T1000 (cell line): ENCODE measurements at places on chromosomes 7 and 10.

GRCh38 chr10:44343843-44344242, 41.1 kb downstream of the CXCL12 start:
- DNase-seq: no peak

- DNase-seq: no peak
Measured at GRCh38 chr7:47806701-47807103, 141.6 kb downstream of the PKD1L1 start.

- DNase-seq: no peak
Measured at GRCh38 chr7:12968836-12969422, 281.5 kb downstream of the ARL4A start.

DNA sequence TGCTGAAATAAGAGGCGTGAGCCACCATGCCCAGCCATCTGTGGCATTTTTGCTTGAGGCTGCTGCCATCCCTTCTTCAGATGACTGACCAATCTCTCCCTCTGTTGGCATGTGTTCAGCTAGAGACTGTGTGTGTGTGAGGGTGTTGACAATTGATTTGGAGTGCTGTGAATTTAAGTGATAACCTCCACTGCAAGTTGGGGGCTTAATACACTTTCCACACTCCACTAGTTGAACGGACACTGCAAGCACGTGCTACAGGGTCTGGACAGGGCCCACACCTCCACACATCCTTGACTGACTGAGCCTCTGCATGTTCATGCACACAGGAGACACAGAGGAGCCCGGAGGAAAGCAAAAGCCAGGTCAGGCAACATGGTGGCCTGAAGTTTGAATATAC, 51.3 kb downstream of the BRAF start:
- DNase-seq: no peak

DNA sequence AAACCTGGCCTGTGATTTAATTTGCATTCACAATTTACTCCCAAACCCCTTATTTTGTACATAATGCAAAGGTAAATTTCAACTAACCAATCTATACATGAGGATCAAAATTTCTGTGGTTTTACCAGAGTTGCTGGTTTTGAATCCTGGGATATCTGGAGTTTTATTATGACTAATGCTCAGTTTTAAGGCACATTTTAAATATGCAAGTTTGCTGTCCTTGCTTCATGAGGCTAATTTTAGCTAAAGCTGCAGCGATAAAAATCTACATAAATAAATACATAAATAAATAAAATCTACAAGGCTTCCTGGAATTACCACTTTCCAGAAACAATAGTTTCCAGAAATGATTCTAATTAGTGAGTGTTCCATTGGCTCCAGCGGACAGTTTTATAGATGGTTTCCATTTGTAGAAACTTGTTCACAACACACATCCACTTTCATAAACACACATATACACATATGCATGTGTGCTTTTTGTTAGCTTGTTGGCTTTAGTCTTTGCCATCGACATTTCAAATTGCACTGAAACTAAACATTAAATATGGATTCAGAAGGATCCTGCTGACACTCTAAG, 339.5 kb upstream of the NRP1 start:
- DNase-seq: no peak

DNA sequence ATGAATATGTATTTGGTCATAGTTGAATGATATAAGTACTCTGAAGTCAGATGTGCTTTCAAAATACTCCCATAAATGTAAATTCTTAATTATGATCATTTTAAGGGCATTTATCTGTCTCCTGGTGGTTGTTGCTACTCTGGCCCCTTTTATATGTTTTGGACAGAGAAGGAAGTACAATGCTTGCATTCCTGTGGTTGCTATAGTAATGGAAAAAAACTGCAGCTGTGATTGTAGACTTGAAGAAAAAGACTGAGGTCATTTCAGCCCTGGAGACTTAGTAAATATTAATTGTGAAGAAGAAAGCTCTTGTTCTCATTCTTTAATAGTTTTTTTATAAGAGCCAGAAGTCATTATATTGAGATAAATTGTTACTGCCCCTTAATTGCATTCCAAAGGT, 70.2 kb upstream of the FERD3L start:
- no peak for DNase-seq
